ENCODE measurements at places on chromosomes 2 and 18.

DNA sequence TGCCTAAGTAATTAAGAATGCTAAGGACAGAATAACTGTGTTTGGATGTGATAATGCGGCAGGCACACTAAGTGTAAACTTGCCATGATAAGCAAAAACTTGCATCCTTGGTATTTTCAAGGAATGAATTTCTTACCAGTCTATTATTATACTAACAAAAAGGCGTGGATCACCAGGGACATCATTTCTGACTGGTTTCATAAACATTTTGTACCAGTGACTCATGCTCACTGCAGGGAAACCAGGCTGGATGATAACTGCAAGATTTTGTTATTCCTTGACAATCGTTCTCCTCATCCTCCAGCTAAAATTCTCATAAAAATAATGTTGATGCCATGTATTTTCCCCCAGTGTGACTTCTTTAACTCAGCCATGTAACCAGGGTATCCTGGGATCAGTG, 289.5 kb downstream of the CDCA7 start:
- DNase-seq = no peak

DNA sequence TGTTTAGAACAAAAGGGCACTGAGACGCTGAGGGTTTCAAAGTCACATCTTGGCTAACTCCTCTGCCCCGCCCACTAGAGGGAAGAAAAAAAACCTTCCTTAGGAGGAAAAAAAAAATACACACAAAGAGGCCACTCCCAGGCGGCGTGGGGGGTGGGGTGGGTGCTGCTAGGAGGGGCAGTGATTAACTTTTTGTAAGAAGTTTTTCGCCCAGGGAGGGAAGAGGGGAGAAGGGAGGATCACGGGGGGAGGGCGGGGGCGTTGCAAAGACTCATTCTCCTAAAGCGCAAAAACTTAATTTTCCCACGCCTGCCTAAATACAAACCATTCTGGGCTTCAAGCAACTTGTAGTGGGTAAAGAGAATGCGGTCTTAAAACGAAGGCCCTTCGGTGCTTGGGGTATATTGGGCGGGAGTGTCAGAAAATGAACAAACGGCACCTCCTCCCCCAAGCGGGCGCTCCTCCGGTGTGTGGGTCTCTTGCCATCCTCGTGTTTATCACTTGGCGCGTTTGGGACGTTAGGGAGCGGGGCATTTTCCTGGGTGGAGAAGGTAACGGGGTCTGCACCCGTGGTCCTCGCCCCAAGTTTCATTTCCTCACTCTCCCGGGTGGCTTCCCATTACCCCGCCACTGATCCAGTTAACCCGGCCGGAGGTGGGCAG, 1.7 kb downstream of the CXCR4 start:
- peak; percentile 34 for DNase-seq

GRCh38 chr2:175383286-175383685, 201.8 kb upstream of the ATP5MC3 start:
- no peak for DNase-seq

DNA sequence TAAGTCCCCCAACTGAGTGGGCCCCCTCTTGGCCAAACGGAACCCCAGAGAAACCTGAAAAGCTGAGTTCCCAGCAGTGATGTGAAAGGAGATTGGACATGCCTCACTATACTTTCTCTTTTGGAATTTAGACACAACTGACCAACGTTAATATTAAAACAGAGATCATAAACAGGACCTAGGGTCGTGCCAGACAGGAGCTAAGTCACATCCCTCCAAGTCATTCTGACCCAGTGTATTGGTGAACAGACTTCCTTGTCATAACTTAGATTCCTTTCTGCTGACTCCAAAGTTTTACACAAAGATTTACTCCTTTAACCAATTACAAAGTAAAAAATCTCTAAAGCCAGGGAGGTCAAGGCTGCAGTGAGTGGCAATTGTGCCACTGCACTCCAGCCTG, 46.9 kb downstream of the UXS1 start:
- DNase-seq = no peak

DNA sequence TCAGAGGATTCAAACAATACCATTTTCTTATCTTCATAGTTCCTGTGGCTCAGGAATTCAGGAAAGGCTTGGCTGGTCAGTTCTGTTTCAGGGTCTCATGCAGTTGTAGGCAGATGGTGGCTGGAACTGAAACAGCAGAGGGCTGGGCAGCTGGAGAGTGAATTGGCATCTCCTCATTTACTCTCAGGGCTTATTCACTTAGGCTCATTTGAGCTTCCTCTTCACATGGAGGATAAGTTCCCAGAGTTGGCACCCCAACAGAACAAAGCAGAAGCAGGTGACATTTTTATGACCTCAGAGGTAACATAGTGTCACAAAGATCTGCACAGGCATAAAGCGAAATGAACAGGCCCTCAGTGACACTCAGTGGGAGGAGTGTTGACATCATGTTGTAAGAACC, 66.1 kb downstream of the RBBP8 start:
- no peak for DNase-seq

GRCh38 chr2:138780446-138780880, 273 bp upstream of the NXPH2 start:
- DNase-seq = no peak

GRCh38 chr2:99636144-99637034, 146.6 kb upstream of the REV1 start:
- no peak for DNase-seq

DNA sequence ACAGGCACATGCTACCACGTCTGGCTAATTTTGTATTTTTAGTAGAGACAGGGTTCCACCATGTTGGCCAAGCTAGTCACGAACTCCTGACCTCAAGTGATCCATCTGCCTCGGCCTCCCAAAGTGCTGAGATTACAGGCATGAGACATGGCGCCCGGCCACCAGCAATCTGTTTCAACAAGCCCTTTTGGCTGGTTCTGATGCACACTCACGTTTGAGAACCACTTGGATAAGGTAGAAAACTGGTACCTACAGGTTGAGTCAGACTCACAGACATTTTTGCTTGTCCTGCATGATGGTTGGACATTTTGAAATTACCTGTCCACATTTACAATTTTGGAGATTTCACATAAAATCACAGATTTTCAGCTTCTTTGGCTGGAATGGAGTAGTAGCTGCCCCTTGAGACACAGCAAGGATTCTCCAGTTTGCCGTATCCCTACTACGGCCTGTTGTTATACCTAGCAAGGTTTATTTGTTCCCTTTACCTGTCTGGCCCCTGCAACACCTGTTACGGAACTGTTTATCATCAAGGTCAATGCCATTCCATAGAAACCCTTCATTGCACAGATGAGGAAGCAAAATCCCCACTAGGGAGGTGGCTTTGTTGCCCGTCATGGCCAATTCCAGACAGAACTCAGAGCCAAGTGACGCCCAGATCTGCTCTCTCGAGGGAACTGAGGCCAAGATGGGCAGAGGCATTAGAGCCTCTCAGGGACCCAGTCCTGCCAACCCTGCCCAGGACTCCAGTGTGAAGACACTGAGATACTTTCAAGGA, 31.4 kb upstream of the IGFBP2 start:
- no peak for DNase-seq

GRCh38 chr2:201472411-201472810, 20.9 kb downstream of the STRADB start:
- DNase-seq = no peak

GRCh38 chr2:195238826-195239225, 418.2 kb upstream of the SLC39A10 start:
- no peak for DNase-seq

- DNase-seq = no peak
Measured at GRCh38 chr2:10028407-10028987, 14.9 kb upstream of the KLF11 start.

DNA sequence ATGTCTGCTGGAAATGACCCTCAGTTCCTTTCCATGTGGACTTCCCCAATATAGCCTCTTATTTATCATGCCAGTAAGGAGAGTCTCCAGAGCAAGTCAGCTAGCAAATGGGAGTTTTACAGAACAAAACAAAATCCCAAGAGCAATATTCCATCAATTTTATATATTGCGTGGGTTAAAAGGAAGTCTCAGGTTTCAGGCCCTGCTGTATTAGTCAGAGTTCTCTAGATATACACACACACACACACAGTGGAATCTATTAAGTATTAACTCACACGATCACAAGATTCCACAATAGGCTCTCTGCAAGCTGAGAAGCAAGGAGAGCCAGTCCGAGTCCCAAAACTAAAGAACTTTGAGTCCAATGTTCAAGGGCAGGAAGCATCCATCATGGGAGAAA, 102.8 kb upstream of the MAP2 start:
- no peak for DNase-seq

GRCh38 chr2:98515250-98515991, 70.8 kb downstream of the INPP4A start:
- DNase-seq = no peak

Data from esophagus squamous epithelium (tissue), 5 donors.